ENCODE measurements at places on chromosomes 1 and 21.

DNA sequence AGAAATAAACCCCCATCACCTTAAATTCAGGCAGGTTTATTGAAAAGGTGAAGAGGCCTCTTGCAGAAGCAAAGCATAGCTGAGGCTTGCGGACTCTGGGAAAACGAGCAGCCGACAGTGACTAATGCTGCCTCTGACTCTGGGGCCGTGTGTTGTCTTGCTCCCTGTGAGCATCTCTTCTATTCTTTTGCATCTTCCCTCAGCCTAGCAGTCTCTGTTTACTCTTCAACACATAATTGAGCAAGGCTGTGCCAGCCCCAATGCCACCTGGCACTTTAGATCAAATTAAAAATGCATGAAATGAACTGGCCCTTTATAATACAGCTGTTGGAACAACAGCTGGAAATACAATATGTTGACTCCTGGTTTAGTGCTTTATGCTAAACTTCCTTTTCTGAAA is 18.4 kb upstream of the REG4 start:
- no peak overlapping the region for H3K27ac ChIP-seq
- DNase-seq = no peak
- H3K36me3 ChIP-seq = no peaks in the 10 kb centered on the region
- no peaks in the 10 kb centered on the region for H3K4me1 ChIP-seq
- H3K27me3 ChIP-seq = no peaks in the 10 kb centered on the region
- no peak overlapping the region for H3K4me3 ChIP-seq

- no peaks in the 10 kb centered on the region for H3K27me3 ChIP-seq
- H3K4me3 ChIP-seq = no peak overlapping the region
- H3K4me1 ChIP-seq = no peaks in the 10 kb centered on the region
- no peaks in the 10 kb centered on the region for H3K36me3 ChIP-seq
- no peak for DNase-seq
- no peak overlapping the region for H3K27ac ChIP-seq
These were observed 421.0 kb downstream of the MRPL39 start for GRCh38 chr21:25186273-25186672.

DNA sequence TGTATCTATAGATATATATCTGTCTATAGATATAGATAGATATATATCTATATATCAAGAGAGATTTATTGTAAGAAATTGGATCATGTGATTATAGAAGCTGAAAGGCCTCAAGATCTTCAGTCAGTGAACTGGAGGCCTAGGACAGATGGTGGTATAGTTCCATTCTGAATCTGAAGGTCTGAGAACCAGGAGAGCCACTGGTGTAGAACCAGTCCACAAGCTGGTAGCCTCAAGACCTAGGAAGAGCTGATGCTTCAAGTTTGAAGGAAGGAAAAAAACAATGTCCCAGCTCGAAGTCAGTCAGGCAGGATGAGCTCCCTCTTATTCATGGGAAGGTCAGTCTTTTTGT is 213.2 kb upstream of the JUN start:
- no peak for DNase-seq
- no peak overlapping the region for H3K27ac ChIP-seq
- no peak overlapping the region for H3K4me3 ChIP-seq
- no peaks in the 10 kb centered on the region for H3K36me3 ChIP-seq

DNA sequence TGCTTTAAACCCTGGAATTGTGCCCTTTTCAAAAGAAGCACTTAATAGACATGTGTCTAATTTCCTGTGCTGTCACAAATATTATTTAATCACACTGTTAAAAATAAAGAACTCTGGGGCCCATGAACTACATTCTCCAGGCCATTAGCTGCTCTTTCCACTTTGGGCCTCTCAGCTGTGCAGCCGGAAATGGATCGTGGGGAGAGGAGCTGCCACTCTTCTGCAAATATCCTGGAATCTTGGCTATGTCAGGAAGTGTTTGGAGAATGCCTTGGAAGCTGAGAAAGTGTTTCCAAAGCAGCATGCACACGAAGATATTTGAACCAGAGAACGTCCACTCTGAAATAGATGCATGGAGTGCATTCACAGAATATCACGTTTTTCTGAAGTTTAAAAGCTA is 27.5 kb upstream of the VPS26C start:
- no peak for DNase-seq
- no peak overlapping the region for H3K4me3 ChIP-seq
- H3K27me3 ChIP-seq = no peaks in the 10 kb centered on the region
- no peaks in the 10 kb centered on the region for H3K36me3 ChIP-seq
- H3K4me1 ChIP-seq = no peaks in the 10 kb centered on the region

- no peaks in the 10 kb centered on the region for H3K4me1 ChIP-seq
- no peak for DNase-seq
- no peaks in the 10 kb centered on the region for H3K27me3 ChIP-seq
- H3K27ac ChIP-seq = no peak overlapping the region
- H3K36me3 ChIP-seq = no peaks in the 10 kb centered on the region
These were observed 46.9 kb upstream of the LHX8 start for GRCh38 chr1:75087278-75087677.

DNA sequence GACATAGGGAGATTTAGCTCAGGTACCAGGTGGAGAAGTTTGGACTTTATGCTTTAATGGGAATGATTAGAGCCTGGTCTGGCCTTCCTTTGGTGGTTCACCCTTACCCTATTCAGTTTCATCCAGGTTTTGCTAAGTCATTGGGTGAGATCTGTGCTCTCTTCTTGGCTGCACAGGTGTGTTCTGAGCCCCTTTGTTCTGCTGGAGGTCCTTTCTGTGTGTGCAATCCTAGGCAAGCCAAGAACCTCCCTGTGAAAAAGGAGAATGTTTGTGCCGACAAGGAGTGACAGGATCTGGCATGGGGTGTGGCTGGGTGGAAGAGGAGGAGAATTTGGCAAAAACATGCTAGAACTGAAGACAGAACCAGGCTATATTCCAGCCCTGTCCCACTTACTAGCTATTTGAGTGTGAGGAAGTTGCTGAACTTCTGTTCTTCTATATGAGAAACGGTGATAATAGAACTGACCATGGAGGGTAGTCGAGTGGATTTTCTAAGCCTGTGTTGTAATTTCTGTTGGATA is 4.6 kb downstream of the GSTM5 start:
- H3K36me3 ChIP-seq = no peaks in the 10 kb centered on the region
- peaks cover 3% of the 10 kb centered on the region for H3K27me3 ChIP-seq
- H3K4me3 ChIP-seq = no peak overlapping the region
- H3K4me1 ChIP-seq = peaks cover 14% of the 10 kb centered on the region
- no peak for DNase-seq

GRCh38 chr1:116167625-116168276 is 56.6 kb downstream of the MAB21L3 start:
- H3K36me3 ChIP-seq = no peaks in the 10 kb centered on the region
- H3K4me3 ChIP-seq = peak overlapping the region; percentile 36
- H3K4me1 ChIP-seq = peaks cover 29% of the 10 kb centered on the region
- H3K27me3 ChIP-seq = no peaks in the 10 kb centered on the region

DNA sequence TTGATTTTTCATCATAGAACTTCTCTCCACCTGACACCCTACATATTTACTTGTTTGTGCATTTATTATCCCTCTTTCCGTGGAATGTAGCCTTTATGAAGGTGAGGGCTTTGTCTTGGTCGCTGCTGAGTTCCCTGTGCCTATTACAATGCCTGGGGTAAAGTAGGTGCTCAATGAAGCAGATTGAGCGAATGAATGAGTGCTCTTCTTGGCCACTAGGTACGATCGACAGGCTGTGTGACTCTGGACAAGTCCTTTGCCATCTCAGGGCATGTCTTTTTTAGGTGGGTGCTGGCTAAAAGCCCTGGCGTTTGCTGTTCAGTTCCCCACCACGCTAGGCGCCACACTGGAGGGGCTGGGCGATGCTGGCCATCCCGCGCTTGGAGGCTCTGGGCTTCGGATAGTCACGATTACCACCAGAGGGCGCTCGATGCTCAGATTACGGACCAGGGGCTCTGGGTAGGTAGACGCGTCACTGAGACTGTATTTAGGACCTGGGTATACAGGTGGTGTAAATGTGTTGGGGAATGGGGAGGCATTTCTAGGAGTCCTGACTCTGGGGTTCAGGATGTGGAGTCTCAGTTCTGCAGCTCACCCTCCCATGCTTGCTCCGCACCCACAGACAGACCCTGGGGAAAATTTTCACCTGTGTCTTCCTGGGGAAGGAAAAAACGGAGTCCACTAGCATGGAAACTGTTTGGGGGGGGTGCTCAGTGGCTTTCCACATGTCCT is 71.0 kb upstream of the CSF3R start:
- H3K27ac ChIP-seq = no peak overlapping the region
- H3K4me3 ChIP-seq = no peak overlapping the region
- no peaks in the 10 kb centered on the region for H3K36me3 ChIP-seq

DNA sequence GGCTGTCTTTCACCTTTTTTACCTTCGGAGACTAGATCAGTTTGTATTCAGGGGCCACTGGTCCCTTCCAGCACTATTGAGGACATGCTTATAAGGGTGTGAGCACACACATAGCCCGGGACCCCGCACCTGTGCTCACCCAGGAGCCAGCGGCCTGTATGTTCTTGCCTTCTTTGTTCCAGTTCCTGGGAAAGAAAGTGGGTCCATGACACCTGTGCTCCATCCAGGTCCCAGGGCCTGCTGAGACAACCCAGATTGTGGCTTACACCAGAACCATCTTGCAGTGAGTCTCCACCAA is 207.8 kb downstream of the TOMM20 start:
- peaks cover 29% of the 10 kb centered on the region for H3K4me1 ChIP-seq
- no peak for DNase-seq
- no peak overlapping the region for H3K4me3 ChIP-seq
- H3K27me3 ChIP-seq = no peaks in the 10 kb centered on the region
- H3K36me3 ChIP-seq = no peaks in the 10 kb centered on the region

- DNase-seq = no peak
- H3K4me3 ChIP-seq = no peak overlapping the region
- no peaks in the 10 kb centered on the region for H3K27me3 ChIP-seq
- H3K27ac ChIP-seq = no peak overlapping the region
- H3K4me1 ChIP-seq = peaks cover 5% of the 10 kb centered on the region
- no peaks in the 10 kb centered on the region for H3K36me3 ChIP-seq
These were observed 18.6 kb upstream of the LDLRAP1 start for GRCh38 chr1:25524568-25525360.

DNA sequence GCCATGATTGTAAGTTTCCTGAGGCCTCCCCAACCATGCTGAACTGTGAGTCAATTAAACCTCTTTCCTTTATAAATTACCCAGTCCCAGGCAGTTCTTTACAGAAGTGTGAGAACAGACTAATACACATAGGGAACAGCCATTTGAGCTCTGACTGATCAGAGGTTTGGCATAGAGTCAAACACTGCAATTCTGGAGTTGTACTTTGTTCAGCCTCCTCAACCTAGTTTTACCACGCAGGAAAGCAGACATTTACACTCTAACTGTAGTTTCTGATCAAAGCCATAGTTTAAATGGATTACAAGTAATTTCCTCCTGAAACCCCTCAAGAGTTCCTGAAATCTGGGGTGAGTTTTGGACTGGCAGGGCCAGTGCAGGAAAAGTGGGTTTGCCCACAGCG is 218.2 kb downstream of the TNR start:
- peaks cover 2% of the 10 kb centered on the region for H3K4me1 ChIP-seq
- no peaks in the 10 kb centered on the region for H3K27me3 ChIP-seq
- no peaks in the 10 kb centered on the region for H3K36me3 ChIP-seq
- no peak for DNase-seq

DNA sequence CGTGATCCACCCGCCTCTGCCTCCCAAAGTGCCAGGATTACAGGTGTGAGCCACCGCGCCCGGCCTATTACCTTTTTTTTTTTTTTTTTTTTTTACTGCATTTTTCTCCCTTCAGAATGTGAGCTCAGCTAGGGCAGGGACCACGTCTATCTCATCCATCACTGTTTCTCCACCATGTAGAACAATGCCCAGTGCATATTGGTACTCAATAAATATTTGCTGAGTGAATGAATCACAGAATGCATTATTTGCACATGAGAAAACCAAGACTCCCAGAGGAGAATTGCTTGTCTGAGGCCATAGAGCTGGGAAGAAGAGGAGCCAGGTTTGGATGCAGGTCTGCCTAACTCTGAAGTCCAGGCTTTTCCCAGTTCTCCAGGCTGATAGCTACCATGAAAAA is 8.2 kb upstream of the SLC9A1 start:
- H3K27me3 ChIP-seq = no peaks in the 10 kb centered on the region
- H3K4me1 ChIP-seq = no peaks in the 10 kb centered on the region
- no peak for DNase-seq
- H3K4me3 ChIP-seq = no peak overlapping the region

- H3K36me3 ChIP-seq = no peaks in the 10 kb centered on the region
- H3K4me3 ChIP-seq = no peak overlapping the region
- H3K27me3 ChIP-seq = no peaks in the 10 kb centered on the region
- no peak overlapping the region for H3K27ac ChIP-seq
- no peak for DNase-seq
These were observed 47.2 kb upstream of the ST6GALNAC3 start for GRCh38 chr1:76027341-76027740.

DNA sequence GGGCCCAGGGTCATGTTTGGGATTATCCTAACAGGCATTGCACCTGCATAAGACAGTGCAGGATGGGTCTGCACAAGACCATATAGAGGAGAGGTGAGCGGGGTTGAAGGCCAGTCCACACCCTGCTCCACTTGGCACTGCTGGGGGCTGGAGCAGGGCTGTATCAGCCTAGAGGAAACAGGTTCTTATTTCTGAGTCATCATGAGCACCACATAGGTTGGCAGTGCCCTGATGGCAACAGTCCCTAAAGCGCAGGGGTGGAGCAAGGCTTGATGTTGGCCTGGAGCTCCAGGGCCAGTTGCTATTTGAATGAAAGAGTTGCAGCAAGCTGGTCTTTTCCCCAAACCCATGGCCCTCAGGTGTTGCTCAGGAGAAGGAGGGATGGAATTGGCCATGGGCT is 29.8 kb upstream of the BMP8B start:
- H3K4me3 ChIP-seq = no peak overlapping the region
- no peak overlapping the region for H3K27ac ChIP-seq
- H3K4me1 ChIP-seq = no peaks in the 10 kb centered on the region
- no peaks in the 10 kb centered on the region for H3K27me3 ChIP-seq
- no peak for DNase-seq

DNA sequence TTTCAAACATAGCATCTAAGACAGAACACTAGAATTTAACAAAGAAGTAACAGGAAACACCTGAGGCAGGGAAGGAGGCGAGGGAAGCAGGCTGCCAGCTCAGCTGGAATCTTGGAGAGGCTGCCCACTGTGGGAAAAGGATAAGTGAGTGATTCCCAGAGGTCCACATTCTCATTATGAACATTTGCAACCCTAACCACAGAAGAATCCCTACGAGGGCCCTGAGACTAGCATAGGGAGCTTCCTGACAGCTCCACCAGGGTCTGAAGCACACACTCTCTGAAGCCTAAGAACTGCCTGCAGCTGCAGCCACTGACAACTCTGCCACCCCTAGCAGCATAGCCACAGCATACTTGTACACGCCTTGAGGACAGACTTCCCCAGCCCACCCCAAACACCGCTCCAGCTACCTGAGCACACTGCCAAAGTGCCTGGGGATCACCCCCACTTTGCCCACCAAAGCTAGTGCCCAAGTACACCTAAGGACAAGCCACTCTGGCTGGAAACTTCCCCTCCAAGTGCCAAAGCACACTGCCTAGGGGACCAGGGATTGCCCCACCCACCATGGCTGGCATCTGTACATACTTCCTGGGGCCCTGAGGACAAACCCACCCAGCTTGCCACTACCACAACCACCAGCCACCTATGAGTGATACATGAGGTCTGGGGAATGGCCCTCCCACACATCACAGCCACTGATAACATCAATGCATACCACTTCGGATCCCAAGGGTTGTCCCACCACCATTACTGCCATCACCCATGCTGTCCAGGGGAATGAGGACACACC is 76.6 kb upstream of the GUCA2A start:
- H3K4me3 ChIP-seq = no peak overlapping the region
- no peaks in the 10 kb centered on the region for H3K36me3 ChIP-seq
- H3K4me1 ChIP-seq = peaks cover 4% of the 10 kb centered on the region
- H3K27me3 ChIP-seq = no peaks in the 10 kb centered on the region
- no peak for DNase-seq

GRCh38 chr1:193368302-193368701 is 181.9 kb upstream of the B3GALT2 start:
- H3K36me3 ChIP-seq = no peaks in the 10 kb centered on the region
- no peak overlapping the region for H3K27ac ChIP-seq
- H3K4me3 ChIP-seq = no peak overlapping the region
- no peak for DNase-seq
- H3K27me3 ChIP-seq = no peaks in the 10 kb centered on the region

Data from spinal cord (tissue), 10 donors.